PC-3 (cell line): ENCODE measurements at places on chromosomes 3 and 15.

DNA sequence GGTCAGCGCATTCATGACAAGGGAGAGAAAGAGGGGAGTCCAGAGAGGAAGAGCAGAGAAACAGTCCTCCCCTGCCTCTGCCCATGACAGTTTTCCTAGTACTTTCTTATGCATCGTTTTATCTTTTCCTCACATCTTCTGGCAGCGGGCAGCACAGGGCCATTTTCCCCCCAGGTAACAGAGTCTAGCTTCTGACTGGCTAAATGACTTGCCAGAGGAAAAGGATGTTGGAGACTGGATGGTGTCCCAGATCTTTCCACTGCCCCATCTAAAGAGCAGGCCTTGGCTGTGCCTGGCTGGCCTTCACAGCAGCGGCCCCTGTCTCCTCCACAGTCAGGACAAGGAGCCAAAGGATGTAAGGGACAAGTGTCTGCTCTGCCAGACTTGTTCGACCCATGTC lies 59.3 kb downstream of the CTDSPL start:
- DNase-seq, result no peak

DNA sequence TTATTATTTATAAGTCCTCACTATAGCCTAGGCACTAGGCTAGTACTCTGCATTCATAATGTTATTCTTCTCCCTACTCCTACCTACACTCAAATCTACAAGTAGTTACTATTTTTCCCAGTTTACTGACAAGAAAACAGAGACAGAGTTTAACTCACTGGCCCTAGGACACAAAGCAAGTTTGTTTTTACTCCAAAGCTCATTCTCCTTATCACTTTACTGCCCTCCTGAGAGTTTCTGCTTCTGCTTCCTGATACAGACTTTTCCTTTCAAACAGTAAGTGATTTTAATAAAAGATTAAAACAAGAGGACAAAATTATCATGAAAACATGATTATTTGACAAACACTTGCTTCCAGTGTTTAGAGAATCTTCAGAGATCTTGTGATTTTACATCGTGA lies 60.6 kb upstream of the CADPS start:
- no peak for DNase-seq

DNA sequence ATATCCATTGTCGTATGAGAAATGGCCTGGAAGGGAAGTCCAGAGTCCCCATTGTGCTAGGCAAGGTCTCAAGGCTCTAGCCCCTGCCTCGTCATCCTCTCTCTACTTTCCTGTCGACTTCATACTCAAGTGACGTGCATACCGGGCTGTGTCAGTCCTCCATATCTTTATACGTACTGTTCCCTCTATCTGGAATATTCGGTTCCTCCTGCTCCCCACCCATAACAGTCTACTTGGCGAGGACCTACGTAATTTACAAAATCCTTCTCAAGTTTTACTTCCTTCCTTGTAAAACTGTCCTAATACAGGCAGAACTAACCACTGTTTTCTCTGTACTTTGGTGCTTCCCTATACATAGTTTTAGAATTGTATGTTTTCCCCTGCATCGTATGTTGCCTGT lies 2.2 kb upstream of the ALPK3 start:
- DNase-seq, result no peak

- peak; percentile 96 for DNase-seq
These were observed 95.3 kb downstream of the IGF2BP2 start for GRCh38 chr3:185729337-185730055.

GRCh38 chr15:75843678-75844581 lies 683 bp downstream of the UBE2Q2 start:
- peak; percentile 44 for DNase-seq

DNA sequence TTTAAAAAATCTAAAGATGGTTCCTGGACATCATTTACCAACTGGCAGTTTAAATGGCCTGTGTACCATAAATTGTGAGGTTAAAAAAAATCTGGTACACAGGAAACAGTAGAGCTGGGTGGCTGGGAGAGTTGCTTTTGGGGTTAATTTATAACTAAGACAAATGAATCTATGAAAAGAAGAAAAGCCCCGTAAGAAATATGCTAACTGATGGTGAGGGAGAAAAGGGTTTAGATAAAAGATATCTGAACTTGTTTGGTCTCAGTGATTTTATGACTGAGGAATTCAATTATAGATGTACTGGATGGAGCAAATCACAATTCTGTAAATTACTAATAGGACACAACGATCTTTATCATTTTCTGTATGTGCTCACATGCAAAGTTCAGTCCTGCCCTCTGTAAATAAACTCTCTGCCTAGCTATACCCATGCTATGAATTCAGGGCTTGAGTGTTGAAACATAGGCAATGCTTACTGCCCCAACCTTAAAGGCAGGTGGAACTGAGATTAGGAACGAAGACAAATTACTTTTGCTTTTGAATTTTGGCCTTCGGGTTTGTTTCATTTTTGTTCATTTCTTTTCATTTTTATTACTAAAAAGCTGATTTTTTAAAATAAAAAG lies 28.0 kb downstream of the PPARG start:
- no peak for DNase-seq

GRCh38 chr3:196991581-196992460 lies 23.2 kb upstream of the PIGZ start:
- DNase-seq, result no peak

DNA sequence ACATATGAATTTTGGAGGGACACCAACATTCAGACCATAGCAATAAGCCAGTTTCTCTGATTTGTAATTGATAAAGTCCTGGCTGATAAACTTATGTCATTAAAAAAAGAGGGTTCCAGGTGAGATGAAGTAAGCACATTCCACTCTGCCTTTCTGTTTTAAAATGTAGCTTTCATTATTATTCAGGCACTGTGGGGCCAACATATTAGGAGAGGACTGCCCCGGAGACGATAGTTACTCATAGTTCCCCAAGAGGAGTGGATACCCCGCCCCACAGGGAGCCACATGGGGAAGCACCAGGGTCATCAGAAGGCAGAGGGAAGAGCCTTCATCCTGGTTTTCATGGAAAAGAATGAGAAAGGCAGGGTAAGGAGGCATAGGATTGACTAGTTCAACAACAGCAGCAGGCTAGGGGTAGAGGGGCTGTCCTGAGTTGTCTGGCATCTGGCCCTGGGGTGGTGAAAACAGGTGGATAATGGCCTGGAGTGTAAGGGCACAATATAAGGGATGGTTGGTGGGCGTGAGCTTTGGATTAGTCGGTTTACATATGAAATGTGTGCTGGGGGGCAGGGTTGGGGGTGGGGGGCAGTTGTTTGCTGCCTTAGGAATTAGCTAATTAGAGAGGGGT lies 78.7 kb upstream of the PROK2 start:
- DNase-seq, result no peak

- DNase-seq, result no peak
These were observed 109.3 kb downstream of the OXNAD1 start for GRCh38 chr3:16374047-16374934.

GRCh38 chr3:155995525-155996370 lies 124.6 kb upstream of the KCNAB1 start:
- DNase-seq, result peak; percentile 67

DNA sequence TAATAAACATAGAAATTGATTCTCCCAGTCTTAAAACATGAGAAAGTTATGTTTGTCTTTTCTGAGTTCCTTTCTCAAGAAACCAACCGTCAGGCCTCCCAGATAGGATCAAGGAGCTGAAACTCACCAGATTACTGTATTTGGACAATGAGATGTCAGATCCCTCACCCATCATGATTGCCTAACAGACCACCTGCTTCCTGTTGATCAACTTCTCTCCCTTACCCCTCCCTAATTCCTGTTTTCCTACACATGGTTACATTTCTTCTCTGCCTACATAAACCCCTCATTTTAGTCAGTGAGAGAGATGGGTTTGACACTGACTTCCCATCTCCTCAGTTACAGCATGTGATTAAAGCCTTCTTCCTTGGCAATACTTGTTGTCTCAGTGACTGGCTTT lies 917.5 kb downstream of the FHIT start:
- no peak for DNase-seq

DNA sequence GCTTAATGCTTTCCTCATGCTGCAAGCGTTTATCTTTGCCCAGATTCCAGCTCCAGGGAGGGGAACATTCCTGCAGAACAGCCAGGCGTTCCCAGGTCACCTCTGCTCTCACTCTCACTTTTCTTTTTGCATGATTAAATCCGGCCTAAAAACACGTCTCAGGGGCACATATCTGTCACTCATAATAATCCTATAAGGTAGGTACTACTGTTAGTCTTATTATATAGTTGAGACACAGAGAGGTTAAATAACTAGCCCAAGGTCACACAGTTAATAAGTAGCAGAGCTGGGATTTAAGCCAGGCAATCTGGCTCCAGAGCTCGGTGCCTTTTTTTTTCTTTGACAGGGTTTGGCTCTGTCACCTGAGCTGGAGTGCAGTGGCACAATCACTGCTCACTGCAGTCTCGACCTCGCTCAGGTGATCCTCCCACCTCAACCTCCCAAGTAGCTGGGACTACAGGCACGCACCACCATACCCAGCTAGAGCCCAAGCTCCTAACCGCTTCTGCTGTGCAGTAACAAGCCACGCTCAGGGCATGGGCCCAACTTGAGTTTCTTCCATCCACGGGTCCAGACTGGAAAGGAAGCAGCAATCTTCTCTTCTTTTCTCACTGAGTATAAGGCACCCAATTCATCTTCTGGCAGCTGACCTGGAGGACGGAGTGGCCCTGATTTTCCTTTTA lies 96.5 kb downstream of the LIPC start:
- peak; percentile 26 for DNase-seq

GRCh38 chr3:13728487-13728886 lies 151.4 kb downstream of the WNT7A start:
- DNase-seq, result no peak

- no peak for DNase-seq
These were observed 408.5 kb upstream of the AGTR1 start for GRCh38 chr3:148289159-148289558.

GRCh38 chr3:122099255-122099654 lies 44.1 kb downstream of the CD86 start:
- no peak for DNase-seq

DNA sequence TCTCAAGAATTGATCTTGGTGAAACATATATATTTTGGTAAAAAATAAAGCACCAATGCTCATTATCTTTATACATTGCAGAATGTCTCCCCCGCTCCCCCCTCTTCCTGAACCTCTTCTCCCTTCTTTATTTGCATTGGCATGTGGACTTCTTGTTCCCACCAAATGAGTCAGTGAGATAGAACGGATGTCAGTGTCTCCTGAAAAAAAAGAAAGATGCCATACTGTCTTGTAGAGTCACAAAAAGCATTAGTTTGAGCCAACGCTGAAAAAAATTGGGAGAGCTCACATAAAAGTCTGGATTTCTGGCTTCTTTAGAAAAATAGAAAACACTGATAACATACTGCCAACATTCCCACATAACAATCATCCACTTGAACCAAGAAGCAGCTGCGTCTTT lies 32.0 kb upstream of the STXBP5L start:
- DNase-seq, result no peak

- no peak for DNase-seq
These were observed 14.7 kb downstream of the VPS39 start for GRCh38 chr15:42193383-42193782.

GRCh38 chr15:80584561-80584964 lies 110.5 kb upstream of the ABHD17C start:
- no peak for DNase-seq

DNA sequence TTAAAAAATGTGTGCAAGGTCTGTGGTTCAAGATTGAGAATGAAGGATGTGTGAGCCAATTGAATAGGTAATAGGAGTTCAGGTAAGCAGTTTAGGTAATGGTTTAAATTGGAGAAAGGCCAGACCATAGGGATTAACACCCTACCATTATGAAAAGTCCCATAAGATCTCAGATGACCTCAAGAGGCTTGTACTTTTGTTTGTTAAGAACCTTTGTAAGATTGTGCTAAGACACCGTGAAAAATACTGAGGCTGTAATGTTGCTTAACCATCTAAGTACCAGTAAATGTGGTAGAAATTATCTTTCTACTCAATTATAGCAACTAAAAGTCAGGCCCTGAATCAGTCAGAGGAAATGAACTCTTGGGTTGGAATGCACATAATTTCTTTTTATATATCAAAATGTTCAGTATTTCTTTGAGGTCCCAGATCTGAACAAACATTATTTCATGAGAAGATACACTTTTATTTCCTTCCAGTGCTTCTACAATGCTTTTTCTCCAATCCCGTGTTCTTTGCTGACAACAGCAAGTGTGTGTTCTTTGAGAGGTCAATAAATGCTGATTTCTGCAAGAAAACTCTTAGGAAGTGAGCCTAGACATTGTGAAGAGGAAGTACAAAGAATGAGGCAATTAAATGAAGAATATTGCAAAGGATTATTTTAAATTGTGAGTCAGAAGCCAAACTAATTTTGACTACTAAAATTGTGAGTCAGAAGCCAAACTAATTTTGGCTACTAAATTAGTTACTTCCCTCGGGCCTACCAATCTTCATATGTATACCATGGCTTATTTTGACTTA lies 66.4 kb downstream of the TCF12 start:
- peak; percentile 50 for DNase-seq

- no peak for DNase-seq
These were observed 28.2 kb upstream of the BCL6 start for GRCh38 chr3:187773233-187774184.

DNA sequence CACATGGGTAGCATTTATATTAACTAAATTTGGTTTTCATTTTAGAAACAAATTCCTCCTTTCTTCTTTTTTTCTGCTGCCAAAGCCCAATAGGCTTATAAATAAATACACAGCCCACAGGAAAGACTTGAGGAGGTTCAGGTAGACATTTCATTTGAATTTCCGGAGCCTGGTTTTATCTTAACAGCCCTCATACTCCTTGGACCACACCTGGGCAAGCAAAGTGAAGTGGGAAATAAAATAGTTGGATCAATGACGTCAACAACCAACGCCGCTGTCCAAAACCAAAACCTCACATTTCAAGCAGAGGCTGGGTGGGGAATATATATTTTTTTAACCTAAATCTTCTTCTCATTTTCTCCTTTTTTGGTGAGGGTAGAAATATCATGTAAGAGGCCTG lies 53.2 kb downstream of the RFTN1 start:
- DNase-seq, result no peak

DNA sequence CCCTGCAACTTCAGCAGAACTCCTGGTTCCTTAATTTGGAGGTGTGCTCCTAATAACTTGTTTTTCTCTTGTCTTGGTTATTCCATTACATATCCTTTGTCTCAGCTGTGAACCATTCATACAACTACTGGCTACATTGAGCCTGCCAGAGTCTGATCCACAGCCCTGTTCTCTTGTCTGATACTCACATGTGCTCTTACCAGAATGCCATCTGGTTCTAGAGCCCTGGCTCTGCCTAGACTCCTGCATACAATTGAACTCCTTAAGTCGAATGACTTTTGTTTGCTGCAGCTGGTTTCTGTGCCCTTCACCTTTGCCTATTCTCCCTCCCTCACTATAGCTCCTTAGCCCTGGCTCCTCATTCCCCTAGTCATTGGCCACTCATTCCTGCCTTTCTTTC lies 85.5 kb downstream of the LRRC28 start:
- no peak for DNase-seq

DNA sequence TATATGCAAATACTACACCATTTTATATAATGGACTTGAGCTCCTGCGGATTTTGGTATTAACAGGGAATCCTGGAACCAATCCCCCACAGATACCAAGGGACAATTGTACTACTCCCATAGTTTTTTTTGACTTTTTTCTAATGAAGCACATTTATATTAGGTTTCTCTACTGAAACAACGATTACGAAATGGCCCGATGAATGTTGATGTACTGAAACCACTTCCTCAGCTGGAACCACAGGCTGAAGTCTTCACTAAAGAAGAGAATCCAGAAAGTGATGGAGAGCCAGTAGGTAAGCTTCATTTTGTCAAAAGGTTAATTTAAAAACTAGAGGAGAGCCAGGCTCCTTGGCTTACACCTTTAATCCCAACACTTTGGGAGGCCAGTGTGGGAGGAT lies 121.5 kb upstream of the LRRFIP2 start:
- no peak for DNase-seq
